ENCODE measurements at places on chromosomes 6 and 20.

DNA sequence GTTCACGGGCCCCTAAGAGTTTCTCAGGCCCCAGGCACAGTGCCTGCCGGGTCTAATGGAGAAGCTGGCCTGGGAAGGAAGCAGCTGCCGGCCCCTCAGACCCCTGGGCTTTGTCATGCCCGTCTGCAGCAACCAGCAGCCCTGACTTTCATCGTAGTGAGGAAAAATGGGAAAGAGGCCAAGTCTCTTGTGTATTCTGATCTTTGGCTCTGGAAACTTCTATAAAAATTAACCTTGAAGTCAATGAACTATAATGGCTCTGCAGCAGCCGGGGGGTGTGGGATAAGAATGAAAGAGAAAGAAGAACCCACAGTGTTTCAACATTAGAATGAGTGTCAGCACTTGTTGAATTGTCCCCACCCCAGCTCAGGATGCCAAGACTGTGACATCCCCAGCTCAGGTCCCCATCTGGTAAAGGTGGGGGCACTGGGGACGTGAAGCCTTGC, 12.9 kb downstream of the TGM2 start:
- no peak for DNase-seq

DNA sequence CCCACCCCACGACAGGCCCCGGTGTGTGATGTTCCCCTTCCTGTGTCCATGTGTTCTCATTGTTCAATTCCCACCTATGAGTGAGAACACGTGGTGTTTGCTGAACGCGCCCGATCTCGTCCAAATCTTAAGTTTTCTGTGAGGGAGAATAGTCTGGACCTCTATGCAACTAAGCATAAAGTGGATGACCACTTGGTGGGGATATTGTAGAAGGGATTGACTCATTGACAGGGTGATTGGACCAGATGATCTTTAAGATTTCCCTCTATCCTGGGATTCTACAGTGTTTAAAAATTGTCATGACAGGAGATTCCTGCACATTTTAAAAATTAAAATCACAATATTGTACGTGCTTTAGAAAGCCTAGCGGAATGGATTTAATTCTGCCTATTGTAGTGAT, 141.3 kb downstream of the TRMT11 start:
- DNase-seq: no peak

DNA sequence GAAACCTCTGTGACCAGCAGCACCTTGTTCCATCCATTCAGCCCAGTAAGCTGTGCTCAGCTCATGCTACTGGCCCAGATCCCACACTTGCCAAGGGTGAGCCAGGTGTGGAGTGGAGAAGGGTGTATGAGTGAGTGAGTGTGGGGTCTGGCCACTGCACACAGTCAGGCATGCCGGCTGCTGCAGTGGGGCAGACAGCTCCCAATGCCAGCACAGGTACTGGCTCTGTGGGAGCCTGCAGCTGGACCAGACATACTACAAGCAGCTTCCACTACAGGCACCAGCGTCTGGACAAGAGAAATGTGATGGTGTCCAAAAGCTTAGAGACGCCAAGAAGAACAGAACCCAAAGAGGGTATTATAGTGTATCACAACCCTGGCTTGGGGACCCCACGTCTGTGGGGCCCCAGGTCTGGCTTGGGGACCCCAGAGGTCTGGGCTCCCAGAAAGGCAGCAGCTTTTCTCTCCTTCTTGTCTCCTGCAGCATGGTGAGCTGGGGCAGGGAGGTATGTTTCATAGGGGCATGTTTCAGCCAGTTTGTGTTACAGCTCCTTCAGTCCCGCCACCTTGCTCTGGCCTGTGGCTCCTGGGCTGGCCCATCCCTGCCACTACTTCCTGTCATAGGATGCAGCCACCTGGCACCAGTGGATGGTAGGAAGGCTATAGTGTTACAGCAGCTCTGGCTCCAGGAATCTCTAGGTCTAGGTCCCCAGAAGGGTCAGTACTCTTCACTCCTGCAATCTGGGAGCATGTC, 152.4 kb upstream of the HSF2 start:
- DNase-seq: no peak

DNA sequence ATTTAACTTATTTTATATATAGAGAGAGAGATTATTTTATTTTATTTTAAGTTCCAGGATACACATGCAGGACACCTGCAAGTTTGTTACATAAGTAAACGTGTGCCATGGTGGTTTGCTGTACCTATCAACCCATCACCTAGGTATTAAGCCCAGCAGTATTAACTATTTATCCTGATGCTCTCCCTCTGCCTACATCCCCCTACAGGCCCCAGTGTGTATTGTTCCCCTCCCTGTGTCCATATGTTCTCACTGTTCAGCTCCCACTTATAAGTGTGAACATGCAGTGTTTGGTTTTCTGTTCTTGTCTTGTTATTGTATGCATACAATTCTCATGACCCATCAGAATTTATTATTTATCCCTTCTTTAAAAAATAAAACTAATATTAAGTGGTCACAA, 34.6 kb downstream of the FKBP1C start:
- no peak for DNase-seq

- DNase-seq: peak; percentile 44
These were observed 32.5 kb downstream of the ADGRF1 start for GRCh38 chr6:47009583-47009982.
